SK-N-DZ (cell line): ENCODE measurements at places on chromosomes 2 and 18.

GRCh38 chr2:41691561-41691960 lies 356.3 kb upstream of the PKDCC start:
- no peak for DNase-seq

- no peak for DNase-seq
Measured at GRCh38 chr2:188676010-188676400, 298.2 kb upstream of the COL3A1 start.

DNA sequence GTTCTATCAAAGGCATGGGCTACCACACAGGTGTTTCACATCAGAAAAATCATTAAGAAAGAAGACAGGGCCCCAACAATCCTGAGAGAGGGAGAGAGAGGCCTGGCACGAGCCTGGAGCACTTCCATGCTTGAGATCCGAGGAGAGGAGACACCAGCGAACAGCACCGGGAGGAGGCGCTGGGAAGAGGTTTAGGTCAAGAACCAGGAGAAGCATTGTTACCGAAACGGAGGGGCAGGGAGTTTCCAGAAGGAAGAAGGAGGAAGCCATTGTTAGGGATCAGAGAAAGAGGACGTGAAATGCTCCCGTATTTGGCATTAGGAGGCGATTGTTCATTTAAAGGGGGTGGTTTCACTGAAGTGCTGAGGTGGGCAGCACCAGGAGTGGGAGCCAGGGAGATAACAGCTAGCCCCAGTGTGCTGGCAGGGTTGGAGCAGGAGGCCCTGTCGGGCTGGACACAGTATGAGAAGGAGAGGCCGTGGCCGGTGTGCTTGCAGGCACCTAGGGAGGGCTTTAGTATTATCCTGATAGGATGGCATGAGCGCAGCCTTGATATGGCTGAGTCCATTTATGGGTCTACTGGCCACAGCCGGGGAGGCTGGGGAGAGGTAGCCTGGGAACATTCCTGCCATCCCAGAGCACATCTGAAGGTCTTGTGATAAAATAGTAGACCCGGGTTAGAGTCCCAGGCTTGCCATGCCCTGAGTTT lies 244.9 kb downstream of the KLHL29 start:
- DNase-seq, result no peak

- no peak for DNase-seq
Measured at GRCh38 chr2:53200072-53200471, 567.5 kb upstream of the CHAC2 start.

DNA sequence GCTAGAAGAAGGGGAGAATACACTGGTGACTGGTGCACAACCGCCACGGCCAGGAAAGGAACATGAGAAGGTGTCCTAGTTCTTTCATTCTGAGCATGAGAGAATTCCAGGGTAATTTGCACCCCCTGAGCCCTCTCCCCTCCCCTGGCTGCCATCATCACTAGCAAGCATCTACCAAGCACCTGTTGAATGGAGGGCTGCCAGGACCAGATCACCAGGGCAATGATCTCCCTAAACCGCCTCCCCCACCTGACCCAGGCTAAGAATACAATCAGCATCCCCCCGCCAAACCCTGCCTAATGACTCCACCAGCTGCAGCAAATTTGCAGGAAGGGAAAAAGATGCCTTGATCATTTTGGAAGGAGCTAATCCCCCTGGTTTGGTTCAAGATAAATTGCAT lies 100.2 kb downstream of the STPG4 start:
- no peak for DNase-seq
